MV-4-11 (cell line): ENCODE measurements at places on chromosomes 2 and 18.

DNA sequence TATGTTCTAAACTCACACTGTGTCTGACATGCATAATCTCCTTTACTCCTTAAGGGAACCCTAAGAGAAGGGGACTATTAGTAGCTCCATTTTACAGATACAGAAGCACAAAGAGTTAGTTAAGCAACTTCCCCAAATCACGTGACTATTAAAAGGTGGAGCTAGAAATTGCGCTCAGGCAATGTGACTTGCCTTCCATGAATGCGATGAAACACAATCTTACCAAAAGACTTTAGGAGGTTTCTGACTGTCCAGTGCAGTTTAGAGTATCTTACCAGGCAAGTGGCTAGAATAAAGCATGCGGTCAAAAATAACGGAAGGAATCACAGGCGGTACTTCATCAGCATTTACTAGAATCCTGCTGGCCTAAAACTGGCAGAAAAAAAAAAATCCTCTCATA, 70.4 kb downstream of the ZNF521 start:
- no peak for DNase-seq

- DNase-seq: no peak
Observed at GRCh38 chr2:156229724-156230362, 102.7 kb downstream of the NR4A2 start.

- DNase-seq: peak; percentile 73
Observed at GRCh38 chr2:152730591-152731333, 12.3 kb downstream of the ARL6IP6 start.

- DNase-seq: peak; percentile 19
Observed at GRCh38 chr18:62838475-62839098, 123.2 kb downstream of the PHLPP1 start.

DNA sequence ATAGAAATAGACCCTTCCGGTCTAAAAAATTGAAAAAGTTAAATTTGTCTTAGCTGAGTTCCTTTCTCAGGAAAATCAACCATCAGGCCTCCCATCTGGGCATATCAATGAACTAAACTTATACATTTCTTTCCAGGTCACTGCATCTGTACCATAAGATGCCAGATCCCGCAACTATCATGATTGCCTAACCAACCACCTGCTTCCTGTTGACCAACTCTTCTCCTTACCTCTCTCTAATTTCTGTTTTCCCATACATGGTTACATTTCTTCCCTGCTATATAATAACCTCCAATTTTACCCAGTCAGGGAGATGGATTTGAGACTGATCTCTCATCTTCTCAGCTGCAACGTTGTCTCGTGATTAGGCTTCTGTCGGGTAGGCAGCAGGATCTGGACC, 228.7 kb downstream of the FSIP2 start:
- no peak for DNase-seq

- DNase-seq: no peak
Observed at GRCh38 chr18:3044931-3045698, 32.2 kb upstream of the LPIN2 start.
